ENCODE measurements at places on chromosomes 4 and X.

GRCh38 chr4:169330811-169331210, 60.1 kb upstream of the SH3RF1 start:
- DNase-seq = no peak

DNA sequence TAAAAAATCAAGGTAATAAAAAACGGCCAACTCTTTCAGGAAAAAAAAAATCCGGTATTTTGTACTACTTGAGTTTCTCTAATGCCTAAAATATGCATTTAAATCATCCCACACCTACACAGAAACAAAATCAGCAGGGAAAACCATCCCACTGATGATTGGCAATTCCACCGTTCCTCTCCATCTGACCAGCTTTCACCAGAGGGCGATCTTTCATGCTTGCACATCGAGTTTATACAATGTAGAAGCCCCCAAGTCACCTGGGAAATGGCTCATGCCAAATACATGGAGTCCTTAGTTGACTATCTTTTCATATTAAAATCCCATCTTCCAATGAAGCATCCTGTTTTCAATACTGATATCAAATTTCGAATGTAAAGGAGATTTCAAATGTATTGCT, 69.2 kb downstream of the PTCHD1 start:
- no peak for DNase-seq

GRCh38 chr4:1043651-1044468, 32.4 kb downstream of the FGFRL1 start:
- no peak for DNase-seq

DNA sequence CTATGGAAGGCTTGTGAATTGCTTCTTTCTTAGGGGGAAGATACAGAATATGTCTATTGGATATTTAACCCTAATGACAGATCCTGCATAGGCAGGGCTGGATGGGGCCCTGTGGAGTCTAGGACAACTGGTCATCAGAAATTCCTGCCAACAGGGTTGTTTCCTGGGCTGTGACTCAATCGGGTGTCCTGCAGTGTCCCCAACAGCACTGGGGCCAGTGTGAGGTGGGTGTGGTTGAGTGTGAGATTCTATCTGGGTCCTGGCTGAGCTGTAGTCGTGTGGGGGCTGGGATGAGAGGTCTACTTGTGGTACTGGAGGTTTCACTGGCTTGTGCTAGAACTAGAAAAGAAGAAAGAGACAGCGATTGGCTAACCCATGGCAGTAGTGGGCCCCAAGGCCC, 87.3 kb upstream of the WDR1 start:
- no peak for DNase-seq

DNA sequence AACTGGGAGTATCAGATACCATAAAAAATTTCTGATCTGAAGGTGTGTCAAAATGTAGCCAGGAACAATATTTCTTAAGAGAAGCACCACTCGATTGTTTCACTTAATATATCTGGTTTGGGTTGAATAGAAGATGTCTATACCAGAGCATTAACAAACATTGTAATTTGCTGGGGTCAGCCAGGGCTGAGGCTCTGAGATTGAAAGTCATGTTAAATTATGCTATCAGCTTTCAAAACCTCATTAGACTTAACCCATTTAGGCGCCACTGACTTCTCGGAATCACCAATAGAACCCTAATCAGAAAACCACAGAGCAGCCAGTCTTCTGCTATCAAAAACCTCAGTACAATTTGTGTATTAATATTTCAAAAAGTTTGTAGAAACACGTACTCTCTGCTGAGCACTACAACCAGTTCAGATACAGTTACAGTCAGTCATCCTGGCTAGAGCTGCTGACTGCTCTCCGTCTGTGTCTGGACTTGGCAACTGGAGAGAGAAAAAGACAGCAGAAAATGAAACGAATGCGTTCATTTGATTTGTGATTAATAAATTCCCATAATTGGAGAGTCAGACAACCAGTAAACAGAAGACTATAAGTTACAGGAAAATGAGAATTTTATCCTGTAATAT, 848.6 kb upstream of the PABPC4L start:
- DNase-seq = no peak

GRCh38 chr4:47863486-47863885, 25.6 kb upstream of the CORIN start:
- no peak for DNase-seq

DNA sequence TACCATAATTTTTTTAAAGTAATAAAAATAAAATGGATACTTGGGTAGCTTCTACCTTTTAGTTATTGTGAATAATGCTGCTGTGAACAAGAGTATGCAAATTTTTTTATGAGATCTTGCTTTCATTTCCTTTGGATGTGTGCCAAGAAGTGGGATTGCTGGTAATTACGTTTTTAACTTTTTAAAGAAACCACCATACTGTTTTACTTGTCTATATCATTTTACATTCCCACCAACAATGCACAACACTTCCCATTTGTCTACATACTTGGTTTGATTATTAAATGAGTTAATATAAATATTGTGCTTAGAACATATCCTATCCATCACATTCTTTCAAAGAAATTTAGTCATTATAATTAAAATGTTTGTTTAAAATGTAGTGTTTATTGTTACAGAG, 3.9 kb upstream of the SULT1B1 start:
- DNase-seq = no peak

DNA sequence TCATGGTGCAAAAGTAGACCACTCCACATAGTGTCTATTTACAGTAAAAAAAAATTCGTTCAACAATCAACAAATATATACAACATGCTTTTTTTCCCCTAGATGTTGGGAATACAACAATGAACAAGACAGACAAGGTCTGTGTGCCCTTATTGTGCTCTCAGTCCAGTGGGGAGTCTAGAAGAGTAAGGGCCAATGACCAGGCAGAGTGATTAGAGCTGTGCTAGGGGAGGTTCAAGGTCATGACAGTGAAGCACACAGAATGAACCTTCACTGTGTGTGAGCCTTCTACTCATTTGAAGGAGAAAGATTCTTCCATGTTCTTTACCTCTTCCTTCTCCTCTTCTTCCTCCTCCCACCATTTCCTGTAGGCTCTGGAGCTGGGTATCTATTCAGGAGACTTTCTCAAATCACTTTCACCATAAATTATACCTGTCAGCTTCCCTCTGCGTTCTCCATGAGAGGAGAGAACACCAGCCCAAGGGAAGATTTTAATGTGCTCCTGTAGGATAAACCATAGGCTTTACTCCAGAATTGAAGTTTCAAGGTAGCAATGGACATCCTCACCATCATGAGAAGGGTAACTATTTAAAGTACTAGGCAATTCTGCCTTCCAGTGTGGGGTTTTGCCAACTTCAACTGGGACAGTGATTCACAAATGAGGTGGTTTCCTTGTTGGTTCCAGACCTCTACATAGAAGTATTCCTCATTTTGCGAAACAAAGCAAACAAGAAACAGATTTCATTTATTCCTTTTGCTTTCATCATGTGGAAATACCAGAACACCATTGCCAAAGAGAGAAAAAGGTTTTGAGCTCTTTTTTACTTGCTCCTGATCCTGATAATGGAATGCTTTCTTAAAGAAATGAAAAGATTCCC, 246.9 kb upstream of the GPC4 start:
- DNase-seq = no peak

DNA sequence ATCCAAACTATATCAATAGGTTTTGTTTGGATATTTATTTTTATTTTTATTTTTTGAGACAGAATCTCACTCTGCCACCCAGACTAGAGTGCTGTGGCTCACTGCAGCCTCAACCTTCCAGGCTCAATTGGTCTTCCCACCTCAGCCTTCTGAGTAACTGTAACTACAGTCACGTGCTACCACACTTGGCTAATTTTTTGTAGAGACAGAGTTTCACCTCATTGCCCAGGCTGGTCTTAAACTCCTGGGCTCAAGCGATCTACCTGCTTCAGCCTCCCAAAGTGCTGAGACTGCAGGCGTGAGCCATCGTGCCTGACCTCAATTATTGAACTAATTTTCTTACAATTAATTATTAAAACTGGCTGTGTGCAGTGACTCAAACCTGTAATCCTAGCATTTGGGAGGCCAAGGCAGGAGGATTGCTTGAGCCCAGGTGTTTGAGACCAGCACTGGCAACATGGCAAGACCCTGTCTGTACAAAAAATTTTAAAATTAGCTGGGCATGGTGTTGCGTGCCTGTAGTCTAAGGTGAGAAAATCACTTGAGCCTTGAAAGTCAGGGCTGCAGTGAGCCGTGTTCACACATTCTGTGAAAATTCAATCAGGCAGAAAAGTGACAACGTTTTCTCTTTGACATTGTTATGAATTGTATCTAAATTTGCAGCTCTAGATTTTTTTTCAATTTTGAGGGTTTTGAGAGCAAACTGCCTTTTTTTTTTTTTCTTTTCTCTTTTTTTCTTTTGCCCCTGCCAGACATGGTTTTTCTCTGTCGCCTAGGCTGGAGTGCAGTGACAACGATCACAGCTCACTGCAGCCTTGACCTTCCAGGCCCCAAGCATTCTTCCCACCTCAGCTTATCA, 66.0 kb downstream of the UBE2K start:
- DNase-seq = peak; percentile 45

- DNase-seq = no peak
These were observed 114.1 kb downstream of the FAT4 start for GRCh38 chr4:125428832-125429231.

GRCh38 chrX:31012509-31013025, 59.3 kb downstream of the FTHL17 start:
- no peak for DNase-seq

GRCh38 chr4:65535113-65535512, 135.2 kb downstream of the EPHA5 start:
- DNase-seq = no peak

DNA sequence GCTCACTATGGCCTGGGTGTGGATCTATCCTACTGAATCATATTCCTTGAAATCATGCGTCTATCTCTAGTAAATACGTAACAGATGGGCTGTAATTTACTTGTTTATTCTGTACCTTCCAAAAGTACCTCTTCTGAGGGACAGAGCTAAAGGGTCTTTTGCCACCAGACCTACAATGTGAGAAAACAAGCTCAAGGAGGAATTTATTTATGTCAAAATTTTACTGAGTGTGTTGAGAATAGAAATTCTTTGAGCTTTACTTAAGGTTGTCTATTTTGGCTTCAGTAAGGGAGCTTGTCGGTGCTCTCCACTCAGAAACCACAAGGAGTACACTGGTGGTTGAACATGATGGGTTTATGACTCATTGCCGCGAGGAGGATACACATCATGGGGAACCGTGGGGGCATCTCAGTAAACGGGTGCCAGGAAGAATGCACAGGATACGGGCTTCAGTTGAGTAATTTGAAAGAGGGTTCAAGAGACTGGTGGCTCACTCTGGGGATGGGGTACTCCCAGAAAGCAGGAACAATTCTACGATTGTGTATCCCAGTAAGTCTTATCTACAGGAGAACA, 3.0 kb downstream of the ANK2 start:
- DNase-seq = peak; percentile 33

- no peak for DNase-seq
These were observed 15.6 kb upstream of the MAP7D3 start for GRCh38 chrX:136266828-136267227.

- DNase-seq = no peak
These were observed 408.7 kb upstream of the ZFP42 start for GRCh38 chr4:187586892-187587291.
